ENCODE measurements at places on chromosomes 13 and 19. TPM values are rescaled to one million over a fixed set of nuclear protein-coding genes. Genes with fewer than 3 reads are reported as not detected.

Gene ADGRE3
- total RNA-seq: not detected

Gene GMIP
- 25.0 TPM for total RNA-seq

Gene CDC16
- 86.7 TPM for total RNA-seq

Gene SLC25A41
- total RNA-seq: not detected

Gene TNFSF9
- total RNA-seq: 0.75 TPM

Gene CHAF1A
- total RNA-seq: 23.0 TPM

Gene ZNF471
- total RNA-seq: 10.6 TPM

Gene CCDC122
- total RNA-seq: 22.3 TPM

Gene MAST1
- total RNA-seq: 0.36 TPM

Gene PCSK4
- 4.5 TPM for total RNA-seq

Gene ZNF563
- total RNA-seq: 7.1 TPM

Gene ITGBL1
- 1.9 TPM for total RNA-seq

All from ureter (tissue), 1 donor.